Upper lobe of left lung (tissue), 6 donors: ENCODE measurements at places on chromosomes 7 and 10.

GRCh38 chr7:47198159-47198558 is 383.8 kb downstream of the TNS3 start:
- DNase-seq, result no peak

GRCh38 chr10:98331885-98332284 is 63.9 kb upstream of the LOXL4 start:
- no peak for DNase-seq

- no peak for DNase-seq
These were observed 749.1 kb upstream of the LRRTM3 start for GRCh38 chr10:66176772-66177171.

DNA sequence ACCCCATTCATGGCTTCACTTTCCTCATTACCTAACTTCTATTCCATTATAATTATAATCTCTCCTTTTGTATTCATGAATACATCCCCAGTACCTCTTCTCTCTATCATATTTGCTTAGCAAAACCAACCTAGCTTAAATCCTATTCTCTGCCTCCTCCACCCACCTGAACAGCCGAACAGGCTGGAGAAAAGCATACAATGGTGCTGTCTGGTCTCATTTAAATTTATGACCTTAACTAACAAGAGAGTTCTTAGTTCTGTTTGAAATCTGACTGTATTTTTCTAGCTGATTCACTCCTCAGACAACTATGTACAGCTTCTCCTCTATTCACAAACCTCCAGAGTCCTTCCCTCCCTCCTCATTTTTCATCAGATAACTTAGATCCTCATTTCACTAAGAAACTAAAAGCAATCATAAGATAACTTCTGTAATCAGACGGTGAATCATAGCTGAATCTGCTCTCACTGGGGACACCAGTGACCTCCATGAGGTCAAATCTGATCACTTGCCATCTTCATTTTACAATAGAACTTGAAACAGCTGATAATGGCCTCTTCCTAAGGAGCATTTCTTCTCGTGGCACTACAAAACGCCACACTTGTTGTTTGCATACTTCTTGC is 233.9 kb upstream of the AOAH start:
- no peak for DNase-seq

GRCh38 chr10:34078017-34078744 is 736.9 kb downstream of the PARD3 start:
- DNase-seq, result no peak
